GM12878 (cell line): ENCODE measurements at places on chromosomes 7 and 10.

GRCh38 chr7:29851487-29851886 is 45.2 kb downstream of the WIPF3 start:
- no peak for DNase-seq

DNA sequence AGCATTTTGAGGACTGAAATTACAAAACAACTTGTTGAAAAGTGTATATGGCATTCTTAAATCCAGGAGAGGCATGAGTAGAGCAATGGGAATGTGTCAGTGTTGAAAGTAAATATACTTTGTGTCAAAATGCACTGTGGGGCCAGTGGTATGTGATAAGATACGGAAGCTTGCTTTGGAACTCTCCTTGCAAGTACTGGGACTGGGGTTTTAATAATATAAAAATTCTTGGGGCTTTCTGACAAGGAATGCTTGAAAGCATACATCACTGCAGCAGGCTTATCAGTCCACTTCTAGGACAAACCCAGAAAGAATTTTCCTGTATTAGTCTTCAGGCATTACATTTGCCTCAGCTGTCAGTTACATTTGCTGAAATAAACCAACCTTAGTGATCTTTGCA is 472.8 kb upstream of the FZD8 start:
- DNase-seq = no peak

GRCh38 chr7:158236400-158236799 is 351.2 kb downstream of the PTPRN2 start:
- no peak for DNase-seq

DNA sequence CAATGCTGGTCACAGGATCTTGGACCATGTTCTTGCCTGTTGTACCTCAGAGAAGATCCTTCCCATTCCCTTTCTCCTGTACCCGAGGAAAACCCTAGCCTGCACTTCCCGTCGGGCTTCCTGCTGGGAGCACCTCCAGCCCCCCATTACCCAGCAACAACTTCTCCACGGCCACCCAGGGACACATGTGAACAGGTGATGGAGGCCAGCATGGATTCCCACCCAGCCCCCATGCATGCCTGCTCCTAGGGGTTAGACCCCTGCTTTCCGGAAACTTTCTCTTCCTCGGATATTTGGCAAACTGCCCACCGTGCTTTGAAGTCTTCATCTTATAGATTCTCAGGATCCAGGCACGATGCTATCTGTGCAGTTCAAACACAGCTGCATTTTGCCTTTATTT is 67.3 kb downstream of the CALML3 start:
- no peak for DNase-seq

DNA sequence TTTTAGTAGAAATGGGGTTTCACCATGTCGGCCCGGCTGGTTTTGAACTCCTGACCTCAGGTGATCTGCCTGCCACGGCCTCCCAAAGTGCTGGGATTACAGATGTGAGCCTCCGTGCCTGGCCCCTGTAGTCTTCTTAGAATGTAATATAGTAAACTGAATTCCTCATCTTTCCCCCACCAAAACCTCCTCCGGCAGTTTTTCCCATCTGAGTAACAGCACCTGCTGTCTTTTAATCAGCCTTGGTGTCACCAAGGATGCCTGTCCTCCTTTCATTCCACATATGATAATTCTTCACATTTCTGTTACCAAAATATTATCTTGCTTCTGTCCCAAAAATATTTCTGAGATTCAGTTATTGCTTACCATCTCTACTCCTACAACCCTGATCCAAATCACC is 80.2 kb downstream of the ZEB1 start:
- no peak for DNase-seq

- no peak for DNase-seq
These were observed 92.3 kb downstream of the CTNNA3 start for GRCh38 chr10:67603701-67604100.

- no peak for DNase-seq
These were observed 8.6 kb downstream of the CRYGN start for GRCh38 chr7:151431281-151431767.

DNA sequence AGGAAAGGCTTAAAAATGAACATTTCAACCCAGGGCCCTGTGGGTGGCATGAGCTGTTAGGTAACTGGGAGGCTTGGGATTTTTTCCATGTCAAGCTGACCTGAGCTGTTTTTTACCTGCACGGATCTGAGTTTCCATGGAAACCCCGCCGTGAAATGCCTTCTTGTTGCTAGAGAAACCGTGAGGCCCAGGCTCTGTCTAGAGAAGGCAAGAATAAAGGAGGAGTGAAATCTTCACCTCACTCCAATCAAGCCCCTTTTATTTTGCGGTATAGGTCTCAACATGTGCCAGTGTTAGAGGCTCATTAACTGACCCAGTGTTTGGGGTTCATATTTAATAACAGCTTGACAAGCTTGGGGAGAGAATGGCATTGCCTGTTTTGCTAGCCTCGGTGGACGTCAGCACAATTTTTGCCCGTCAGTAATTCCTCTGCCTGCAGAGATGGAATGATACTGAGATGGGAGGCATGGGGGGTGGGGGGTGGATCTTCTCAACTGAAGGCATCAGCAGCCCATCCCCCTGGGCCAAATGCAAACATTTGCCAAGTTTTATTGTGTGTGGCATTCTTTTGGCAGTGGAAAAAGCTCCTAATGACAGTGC is 48.9 kb upstream of the PDCD4 start:
- DNase-seq = no peak

GRCh38 chr10:99369551-99369950 is 40.4 kb downstream of the CNNM1 start:
- no peak for DNase-seq

DNA sequence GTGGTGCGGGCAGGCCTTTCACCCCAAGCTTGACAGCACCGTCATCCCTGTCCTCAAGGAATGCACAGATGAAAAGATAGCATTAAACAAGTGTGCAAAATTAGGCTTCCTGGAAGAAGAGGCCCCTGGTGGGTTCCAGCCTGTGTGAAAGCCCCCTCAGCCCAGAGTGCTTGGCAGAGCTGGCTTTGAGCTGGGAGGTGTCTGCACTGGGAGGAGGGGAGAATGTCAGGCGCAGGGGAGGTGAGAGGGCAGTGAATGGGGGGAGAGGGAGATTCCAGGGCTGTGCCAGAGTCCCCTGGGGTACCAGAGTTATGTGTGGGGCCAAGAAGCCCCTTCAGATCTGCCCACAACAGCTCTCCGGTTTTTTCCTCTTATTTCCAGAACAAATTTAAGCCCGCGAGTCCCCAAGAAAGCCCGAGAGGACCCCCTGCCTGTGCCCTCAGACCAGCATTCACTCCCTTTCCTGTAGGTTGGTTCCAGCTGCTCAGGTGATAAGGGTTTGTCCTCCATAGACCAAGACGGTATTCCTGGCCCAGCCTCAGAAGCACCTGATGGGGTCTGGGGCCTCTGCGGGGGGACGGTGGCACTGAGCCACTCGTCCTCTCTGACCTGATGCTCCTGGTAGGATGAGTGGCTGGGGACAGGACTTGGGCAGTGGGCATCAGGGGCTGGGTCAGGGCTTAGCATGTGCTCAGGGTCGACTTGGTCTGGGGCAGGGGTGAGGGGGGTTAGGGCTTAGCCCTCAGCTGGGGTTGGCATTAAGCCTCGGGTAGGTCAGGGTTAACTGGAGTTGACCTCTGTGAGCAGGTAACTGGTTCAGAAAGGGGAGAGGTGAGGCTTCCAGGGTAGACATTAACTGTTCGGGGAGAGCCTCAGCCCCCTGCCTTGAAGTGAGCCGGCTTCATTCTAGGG is 43.4 kb downstream of the ADCYAP1R1 start:
- DNase-seq = no peak

- no peak for DNase-seq
These were observed 1.5 kb downstream of the PTPN12 start for GRCh38 chr7:77538281-77539212.

DNA sequence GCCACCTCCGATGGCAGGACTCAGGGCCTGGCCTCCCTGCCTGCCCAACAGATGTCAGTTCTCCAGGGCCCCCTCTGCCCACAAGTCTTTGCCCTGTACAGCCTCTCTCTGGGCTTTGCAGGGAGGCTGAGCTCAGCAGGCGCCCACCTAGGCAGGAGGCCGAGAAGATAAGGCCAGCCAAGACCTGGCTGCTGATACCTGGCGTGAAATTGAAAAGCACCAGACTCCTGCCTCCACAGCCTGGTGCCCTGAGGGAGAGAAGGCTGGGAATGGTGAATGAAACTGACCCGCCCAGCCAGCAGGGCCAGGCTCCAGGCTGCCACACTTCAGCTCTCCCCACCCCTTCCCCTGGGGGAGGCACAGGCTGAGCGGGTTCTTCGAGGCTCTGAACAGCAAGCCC is 145.8 kb downstream of the CDH23 start:
- no peak for DNase-seq

DNA sequence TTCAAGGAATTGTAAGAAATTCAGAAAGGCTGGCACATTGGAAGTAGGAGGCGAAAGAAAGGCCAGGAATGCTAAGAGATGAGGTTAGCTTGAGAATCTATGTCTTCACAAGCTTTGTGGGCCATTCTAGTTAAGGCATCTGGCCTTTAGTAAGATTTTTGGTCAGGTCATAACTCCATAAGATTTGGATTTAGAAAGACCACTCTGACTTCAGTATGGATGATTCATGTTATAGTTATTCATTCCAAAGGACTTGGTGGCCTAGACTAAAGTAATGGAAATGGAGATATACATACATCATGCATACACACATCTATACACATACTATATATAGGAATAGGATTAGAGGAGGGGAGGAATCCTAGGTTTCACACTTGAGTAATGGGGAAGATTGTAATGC is 77.5 kb downstream of the SEPTIN7 start:
- no peak for DNase-seq

- no peak for DNase-seq
These were observed 917 bp downstream of the ZNF365 start for GRCh38 chr10:62374862-62375710.

DNA sequence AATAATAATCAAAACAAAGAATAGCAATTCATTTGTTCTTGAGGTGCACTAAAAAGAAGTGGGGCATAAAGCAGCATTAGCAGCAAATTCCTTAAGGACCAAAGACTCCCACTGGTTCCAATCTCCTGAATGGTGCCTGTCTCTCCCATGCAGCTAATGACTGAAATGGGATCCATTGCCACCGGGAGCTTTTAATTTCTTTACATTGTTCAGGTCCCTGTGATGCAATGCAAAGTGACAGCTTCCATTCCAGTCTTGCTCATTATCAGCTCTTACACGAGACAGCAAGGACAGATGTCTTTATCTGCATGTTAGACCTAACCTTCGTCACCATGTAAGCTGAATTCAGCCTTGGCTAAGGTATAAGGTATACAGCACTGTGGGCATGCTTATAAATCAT is 148.1 kb downstream of the POU6F2 start:
- DNase-seq = no peak

- DNase-seq = no peak
These were observed 33.4 kb upstream of the KNDC1 start for GRCh38 chr10:133126431-133127290.

DNA sequence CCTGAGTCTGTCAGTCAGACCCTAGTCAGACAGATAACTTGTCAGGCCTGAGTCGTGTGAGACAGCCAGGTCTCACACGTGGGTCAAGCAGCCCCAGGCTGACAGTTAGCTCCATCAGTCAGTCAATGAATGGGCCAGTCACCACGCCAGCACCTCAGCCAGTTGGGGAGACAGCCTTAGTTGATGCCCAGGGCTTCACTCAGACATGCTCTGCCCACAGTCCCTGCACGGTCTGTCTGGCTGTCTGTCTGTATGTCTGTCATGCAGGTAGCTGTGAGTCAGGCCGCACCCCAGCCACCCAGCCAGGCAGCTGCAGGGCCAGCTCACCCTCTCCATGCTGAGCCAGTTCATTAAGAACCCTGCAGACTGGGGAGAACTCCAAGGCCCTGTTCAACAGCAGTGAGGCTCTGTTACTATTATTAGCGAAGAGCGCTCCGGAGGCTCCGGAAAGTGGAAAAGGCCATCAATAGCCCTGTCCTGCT is 141.1 kb upstream of the PCBD1 start:
- DNase-seq = no peak

GRCh38 chr7:18607025-18607424 is 111.5 kb downstream of the HDAC9 start:
- DNase-seq = no peak

GRCh38 chr10:103451831-103452505 is at the start of gene CALHM2:
Gene CALHM2 (minus strand): TSS chr10:103452370. CDS start chr10:103449941, 2,429 bp downstream.
- DNase-seq = no peak

- DNase-seq = no peak
These were observed 519 bp upstream of the RPP38 start for GRCh38 chr10:15096661-15097010.

DNA sequence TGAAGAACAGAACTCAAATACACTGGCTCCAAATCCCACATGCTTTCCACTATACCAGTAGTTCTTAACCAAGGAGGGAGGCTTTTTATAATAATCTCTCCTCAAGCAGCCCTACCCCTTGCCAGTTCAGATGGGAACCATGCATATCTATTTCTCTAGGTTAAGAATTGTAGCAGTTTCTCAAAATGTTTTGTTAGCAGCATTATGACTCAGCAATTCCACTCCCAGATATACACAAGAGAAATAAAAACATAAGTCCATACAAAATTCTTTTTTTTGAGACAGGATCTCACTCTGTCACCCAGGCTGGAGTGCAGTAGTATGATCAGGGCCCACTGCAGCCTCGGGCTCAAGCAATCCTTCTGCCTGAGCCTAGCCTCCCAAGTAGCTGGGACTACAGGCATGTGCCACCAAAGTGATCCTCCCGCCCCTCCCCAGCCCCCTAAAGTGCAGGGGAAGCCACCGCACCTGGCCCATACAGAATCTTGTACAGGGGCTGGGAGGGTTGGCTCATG is 18.1 kb downstream of the YWHAG start:
- DNase-seq = no peak

DNA sequence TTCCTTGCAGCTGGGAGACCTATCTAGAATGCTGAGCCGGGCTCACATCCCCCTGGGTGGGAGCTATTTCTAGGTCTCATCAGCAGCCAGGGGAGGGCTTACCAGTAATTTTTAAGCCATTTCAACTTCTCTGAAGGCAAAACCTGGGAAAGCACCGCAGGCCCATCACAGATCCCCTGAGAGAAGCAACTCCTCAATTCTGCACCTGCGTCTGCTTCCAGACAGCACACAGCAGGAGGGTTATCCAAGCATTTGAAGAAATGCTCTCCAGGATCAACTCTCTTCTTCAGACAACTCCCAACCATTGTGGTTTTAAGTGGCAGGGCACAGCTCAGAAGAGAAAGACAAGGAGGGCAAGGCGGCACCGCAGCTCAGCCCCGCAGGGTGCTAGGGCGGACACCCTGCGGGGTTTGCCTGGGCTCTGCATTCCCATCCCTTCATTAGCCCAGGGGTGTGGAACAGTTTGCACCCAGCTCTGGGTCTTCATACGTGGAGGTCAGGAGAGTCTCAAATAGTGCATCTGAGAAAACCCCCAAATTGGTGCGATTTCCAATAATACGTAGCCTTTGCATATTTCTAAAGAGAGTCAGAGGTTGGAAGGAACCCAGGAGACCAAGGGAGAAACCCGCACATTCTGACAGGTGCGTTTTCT is 618.7 kb downstream of the DNAJB6 start:
- DNase-seq = no peak

- DNase-seq = no peak
These were observed 484.0 kb upstream of the ZWINT start for GRCh38 chr10:56844978-56845529.

GRCh38 chr7:2321020-2321419 is 6.8 kb upstream of the SNX8 start:
- DNase-seq = no peak

GRCh38 chr10:24887855-24888231 is 64.6 kb downstream of the PRTFDC1 start:
- no peak for DNase-seq
